Nucleus accumbens (tissue), 56 donors: ENCODE measurements at places on chromosomes 12 and 14.

DNA sequence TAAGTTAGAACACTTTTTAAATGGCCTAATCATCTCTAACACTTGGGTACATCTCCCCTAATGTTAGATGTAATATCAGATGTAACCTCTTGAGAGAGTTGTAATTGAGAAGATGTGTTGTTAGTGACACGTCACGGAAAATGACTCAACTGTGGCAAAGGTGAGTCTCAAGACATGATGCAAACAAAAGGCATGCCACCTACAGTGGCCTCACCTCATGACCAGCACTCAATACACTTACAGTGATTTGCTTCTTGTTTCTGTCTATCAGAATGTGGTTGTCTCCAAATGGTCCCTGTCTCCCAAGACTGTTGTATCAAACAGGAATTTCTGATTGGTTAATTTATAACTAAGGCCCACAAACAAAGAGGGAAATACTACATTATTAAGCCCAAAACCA is 91.2 kb downstream of the SLC25A21 start:
- DNase-seq = no peak

DNA sequence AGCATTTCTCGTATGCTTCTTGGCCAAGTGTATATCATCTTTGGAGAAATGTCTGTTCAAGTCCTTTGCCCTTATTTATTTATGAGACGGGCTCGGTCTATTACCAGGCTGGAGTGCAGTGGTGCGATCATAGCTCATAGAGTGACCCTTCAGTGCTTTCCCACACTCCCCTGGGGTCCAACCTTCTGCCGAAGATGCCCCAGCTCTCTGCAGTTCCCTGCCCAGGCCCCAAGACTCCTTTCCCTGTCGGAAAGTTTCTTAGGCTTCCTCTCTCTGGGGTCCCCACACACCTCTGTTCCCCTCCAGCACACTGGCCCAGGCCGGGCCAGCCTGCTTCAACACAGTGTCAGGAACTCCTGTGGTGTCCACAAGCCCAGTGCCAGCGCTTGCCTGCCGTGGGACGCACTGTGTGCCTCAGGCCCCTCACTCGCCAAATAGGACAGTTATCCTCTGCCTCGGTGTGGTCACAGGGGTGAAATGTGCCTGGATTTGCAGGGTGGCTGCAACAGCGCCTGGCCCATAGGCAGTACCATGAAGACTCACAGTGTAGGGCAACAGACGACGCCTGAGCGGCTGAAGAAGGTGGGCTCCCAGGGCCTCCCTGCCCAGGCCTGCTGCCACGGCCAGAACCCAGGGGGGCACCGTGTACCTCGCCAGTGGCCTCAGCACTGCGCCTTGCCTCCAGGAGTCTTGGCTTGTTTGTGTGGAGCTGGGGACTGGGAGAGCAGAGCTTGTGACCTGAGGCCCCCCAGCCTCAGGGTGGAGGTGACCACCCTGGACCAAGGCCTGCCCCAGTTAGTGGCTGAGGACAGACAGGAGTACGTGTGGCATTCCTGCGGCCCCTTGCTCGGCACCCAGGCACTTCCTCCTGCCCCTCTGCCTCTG is 4.9 kb upstream of the ASPG start:
- no peak for DNase-seq

DNA sequence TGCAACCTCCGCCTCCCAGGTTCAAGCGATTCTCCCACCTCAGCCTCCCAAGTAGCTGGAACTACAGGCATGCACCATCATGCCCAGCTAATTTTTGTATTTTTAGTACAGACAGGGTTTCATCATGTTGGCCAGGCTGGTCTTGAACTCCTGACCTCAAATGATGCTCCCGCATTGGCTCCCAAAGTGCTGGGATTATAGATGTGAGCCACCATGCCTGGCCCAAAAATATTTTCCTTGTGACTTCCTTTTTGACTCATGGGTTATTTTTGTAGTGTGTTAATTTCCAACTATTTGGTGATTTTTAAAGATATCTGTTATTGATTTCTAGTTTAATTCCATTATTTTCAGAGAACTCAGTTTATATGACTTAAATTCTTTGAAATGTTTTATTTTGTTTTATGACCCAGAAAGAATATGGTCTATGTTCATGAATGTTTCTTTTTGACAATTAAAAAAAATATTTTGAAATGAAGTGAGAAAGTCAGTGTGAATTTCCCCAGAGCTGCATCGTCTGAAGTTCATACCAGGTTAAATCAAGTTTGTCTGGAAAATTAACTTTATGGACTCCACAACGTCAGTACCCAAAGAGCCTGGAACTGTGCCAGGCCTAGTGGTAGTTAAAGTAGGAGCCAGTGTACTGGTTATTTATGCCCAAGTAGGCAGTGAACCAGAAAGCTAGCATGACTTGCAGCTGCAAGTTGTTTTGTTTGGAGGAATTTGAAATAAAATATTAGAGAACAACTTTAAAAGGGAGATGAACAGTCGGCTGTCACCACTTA is 2.8 kb upstream of the CDKL1 start:
- DNase-seq = peak; percentile 2

DNA sequence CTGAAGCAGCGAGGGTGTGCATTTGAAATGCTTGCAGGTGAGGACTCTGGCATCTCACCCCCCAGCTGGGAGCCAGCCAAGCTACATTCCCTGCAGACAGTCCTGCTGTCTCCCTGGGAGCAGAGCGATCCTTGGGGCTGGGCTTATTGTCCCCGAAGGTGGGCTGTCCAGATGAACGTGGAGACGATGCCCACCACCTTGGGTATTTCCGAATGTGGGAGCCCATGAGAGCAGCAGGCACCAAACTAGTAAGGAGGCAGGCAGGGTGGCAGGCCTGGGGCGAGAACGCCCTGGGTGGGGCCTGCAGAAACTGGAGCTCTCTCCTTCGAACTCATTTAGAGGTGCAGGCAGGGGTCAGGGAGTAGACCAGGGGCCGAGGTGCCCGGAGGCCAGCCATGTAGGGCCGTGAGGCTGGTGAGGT is 18.5 kb downstream of the ZBTB42 start:
- DNase-seq = no peak

- no peak for DNase-seq
These were observed 28.7 kb upstream of the CPNE8 start for GRCh38 chr12:38934078-38934584.

- DNase-seq = no peak
These were observed 226.8 kb downstream of the SOX5 start for GRCh38 chr12:23722655-23723054.

- no peak for DNase-seq
These were observed 38.3 kb downstream of the SLC6A15 start for GRCh38 chr12:84874125-84874824.

GRCh38 chr12:77469578-77470333 is 360.9 kb upstream of the NAV3 start:
- DNase-seq = no peak

GRCh38 chr14:34137001-34137745 is 186.3 kb upstream of the EGLN3 start:
- no peak for DNase-seq

- no peak for DNase-seq
These were observed 42.5 kb upstream of the BCAT1 start for GRCh38 chr12:24991209-24992049.

DNA sequence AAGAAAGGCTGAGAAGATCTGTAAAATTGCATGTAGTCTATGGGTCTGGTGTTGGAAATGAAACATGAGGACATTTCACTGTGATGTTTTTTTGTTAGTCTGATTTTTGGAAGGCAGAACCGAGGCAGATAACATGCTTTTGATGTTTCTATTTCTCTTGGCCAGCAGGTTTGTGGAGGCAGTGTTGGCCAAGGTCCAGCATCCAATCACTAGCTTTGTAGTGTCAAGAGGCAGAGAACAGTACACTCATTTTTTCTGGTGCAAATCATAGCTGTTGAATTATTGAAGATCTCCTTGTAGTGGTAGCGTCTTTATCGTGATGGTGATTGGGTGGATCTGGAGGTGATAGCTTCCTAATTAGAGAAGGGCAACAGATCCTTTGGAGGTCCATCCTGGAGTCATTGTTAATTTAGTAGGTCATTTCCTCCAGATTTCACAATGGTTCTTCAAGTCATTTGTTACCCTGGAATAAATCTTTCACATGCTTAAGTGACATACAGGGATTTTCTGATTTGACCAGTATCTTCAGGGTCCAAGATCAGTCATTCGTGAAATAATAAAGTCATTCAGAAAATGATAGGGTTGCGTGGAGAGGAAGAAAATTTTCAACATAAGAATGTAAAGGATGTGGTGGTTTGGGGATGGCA is 252.4 kb upstream of the CPNE8 start:
- no peak for DNase-seq

DNA sequence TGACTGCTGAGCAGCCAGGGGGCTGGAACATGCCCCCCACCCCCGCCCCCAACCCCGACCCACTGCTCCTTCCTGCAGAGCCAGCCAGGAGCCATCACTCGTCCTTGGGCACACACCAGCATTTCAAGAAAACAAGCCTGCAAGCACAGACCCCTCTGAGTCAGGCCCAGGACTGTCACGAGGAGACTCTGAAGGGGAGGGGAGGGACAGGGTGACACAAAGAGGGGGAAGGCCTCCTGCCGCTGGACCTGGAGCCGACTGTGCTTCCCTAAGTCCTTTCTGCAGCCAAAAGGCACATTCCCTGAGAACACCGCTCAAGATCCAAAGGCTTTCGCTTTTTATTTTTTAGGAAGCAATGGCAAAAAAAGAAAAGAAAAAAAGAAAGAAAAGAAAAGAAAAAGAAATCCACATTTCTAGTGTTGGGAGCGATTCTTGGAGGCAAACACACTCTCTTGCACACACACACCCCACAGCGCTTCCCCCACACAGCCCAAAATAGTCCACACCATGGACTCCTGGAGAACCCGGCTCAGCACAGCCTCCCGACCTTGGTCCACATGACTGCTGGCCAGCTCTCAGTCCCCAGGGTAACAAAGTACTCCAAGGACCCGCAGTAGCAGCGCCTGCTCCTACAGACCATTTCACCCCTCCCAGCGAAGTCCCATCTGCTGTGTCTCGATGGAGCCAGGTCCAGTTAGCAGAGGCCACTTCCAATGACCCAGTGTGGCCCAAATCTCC is 101.7 kb downstream of the DPF3 start:
- peak; percentile 37 for DNase-seq

- no peak for DNase-seq
These were observed 7.6 kb upstream of the NUMB start for GRCh38 chr14:73465823-73466532.
